ENCODE measurements at places on chromosomes 1 and 21.

GRCh38 chr1:200636681-200637080 is 16.1 kb upstream of the KIF14 start:
- DNase-seq = no peak

DNA sequence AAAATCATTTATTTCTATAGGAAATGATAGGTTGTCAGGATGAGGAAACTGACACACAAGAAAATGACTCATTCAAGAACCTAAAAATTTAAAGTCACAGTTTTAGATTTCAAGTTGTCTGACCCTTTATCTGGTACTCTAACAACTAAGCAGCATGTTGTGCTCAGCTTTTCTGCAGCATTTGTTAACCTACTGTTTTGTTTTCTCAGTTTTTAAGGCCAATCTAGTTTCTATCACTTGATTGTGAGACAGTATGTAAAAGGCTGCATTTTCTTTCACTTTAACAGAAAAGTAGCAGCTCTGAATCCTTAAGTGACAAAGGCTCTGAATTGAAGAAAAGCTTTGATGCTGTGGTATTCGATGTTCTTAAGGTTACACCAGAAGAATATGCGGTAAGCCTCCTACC is 59.1 kb downstream of the RALGPS2 start:
- no peak for DNase-seq

GRCh38 chr1:115432061-115432460 is 94.0 kb upstream of the NGF start:
- no peak for DNase-seq

DNA sequence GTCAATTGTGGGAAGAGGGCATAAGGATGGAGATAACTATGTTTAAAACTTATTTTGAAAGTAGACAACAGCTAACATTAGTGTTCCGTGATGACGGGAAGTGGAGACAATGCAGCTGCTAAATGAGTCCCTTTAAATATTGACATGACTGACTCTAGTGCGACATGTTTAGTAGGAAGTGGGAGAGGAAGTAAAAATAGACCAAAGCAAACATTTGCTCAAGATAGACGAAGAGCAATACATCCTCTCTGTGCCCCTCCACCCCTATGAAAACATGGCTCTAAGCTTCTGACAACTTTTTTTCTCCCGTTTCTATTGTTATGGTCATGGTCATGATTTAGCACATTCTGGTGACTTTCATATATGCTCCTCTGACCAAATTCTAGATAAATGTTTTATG is 60.0 kb upstream of the HMCN1 start:
- DNase-seq = no peak

GRCh38 chr1:3430406-3430805 is 24.1 kb upstream of the ARHGEF16 start:
- no peak for DNase-seq

- DNase-seq = peak; percentile 49
Observed at GRCh38 chr1:204831186-204831585, 39.5 kb upstream of the NFASC start.

DNA sequence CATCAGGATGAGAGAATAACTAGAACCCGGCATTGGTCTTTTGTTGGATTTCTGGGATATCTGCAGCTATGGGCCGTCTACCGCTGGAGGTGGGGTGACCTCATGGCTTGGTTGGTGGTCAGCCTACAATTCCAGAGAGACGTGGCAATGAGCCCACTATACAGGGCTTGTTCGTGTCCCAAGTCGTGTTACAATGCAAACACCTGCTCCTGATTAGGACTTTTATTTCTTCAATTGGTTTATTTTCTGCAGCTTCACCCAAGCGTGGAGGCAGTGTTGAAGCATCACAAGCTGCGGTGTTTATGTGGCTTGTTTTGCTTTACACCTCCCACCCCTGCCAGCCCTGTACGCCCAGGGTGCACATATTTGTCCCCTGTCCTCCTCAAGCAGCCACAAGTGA is 211.7 kb upstream of the TMEM51 start:
- DNase-seq = no peak

GRCh38 chr21:45439161-45439872 is 34.4 kb downstream of the COL18A1 start:
- peak; percentile 37 for DNase-seq

DNA sequence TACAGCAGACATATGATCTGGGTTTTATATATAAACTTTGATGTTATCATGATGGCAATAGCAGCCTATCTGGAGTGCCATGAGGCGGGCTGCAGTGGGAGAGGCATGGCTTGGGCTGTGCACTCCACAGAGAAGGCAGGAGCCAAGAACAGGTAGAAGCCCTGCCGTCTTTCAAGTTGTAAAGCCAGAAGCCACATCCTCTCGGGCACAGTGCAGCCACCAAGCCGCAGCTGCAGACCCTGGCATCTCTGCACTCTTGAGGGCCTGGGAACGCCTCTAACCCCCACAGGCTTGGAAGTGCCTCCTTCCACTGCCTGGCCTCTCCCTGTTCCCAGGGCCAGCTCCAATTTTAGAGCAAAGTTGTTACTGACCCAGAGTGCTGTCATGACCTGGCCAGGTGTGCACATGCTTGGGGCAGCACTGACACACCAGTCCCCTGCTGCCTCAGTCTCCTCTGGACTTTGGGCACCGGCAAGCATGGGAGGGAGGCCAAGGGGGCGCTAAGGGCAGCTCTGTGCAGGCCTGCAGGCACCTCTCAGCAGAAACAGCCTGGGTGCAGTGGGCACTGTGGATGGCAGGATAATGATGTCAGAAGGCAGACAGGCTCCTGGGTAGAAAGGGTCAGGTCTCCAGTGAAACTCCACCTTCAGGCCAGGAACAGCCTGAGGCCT is 1619.8 kb upstream of the PRMT6 start:
- DNase-seq = no peak

DNA sequence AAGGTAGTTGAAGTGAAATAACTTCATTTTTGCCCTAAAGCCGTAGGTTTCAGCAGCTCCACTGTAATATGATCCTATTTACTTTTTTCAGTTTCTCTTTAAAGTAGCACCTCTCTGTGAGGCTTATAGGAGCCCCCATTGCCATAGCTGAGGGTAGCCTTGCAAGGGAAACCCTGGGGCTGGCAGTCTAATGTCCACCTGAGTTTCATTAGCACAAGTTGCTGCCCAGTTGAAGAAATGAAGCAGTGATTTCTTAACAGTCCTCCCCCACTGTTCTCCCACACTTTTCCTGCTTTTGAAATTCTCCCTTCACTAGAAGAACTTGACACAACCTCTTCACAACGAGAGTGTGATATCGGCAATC is 1.5 kb downstream of the HMCN1 start:
- DNase-seq = no peak

- no peak for DNase-seq
Observed at GRCh38 chr1:159469921-159470533, 30.5 kb downstream of the OR10J1 start.

- no peak for DNase-seq
Observed at GRCh38 chr1:52334906-52335528, 31.0 kb downstream of the CC2D1B start.

DNA sequence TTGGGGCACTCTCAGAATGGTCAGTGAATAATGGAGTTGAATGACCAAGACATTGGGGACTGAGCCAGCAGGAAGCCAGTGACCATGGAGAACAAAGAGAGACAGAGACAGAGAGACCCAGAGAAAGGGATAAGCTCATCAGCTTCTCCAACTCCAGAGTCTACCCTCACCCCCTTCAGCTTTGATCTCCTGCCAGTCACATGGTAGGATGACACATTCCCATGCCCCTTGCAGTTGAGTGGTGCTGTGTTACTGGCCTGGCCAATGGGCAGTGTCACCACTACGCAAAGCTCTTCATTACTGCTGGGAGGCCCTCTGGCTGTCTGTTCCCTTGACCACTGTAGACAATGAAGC is 643.5 kb downstream of the AJAP1 start:
- DNase-seq = no peak

DNA sequence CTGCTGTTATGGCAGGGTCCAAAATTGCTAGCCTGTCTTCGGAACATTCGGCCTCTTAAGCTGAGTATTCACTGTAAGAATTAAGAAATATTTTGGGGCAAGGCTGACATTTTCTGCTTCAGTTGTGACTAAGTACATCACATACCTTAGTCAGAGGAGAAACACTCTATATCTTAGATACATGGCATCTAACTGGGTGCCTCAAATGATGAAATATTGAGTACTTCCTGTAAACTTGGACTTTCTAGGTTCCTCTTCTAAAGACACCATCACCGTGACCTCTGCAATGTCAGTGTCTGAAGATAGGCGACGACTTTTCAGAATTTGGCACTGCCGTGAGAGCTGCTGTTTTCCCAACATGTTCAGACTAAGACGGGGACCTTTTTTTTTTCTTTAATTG is 65.6 kb downstream of the PCBP3 start:
- no peak for DNase-seq

GRCh38 chr21:42276526-42277154 is 38.6 kb downstream of the TFF3 start:
- no peak for DNase-seq

- peak; percentile 52 for DNase-seq
Observed at GRCh38 chr1:12629985-12630760, 12.2 kb upstream of the DHRS3 start.

DNA sequence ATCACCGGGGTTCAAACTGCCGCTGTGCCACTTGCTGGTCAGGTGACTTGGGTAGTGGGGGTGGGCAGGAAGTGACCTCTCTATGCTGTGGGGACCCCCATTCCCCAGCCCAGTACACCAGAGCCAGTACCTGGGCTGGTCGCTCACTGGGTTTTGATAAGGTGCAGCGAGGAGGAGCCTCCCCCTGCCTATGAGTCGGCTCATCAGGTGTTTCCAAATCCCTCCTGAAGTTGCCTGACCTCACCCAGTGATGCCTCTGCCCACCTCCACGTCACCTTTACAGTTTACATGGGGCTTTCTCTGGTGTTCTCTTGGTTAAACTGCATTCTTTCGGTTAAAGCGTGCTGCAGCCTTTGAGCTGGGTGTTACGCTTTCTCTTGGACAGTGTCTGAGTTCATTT is 58.2 kb downstream of the ARHGEF10L start:
- DNase-seq = peak; percentile 68

DNA sequence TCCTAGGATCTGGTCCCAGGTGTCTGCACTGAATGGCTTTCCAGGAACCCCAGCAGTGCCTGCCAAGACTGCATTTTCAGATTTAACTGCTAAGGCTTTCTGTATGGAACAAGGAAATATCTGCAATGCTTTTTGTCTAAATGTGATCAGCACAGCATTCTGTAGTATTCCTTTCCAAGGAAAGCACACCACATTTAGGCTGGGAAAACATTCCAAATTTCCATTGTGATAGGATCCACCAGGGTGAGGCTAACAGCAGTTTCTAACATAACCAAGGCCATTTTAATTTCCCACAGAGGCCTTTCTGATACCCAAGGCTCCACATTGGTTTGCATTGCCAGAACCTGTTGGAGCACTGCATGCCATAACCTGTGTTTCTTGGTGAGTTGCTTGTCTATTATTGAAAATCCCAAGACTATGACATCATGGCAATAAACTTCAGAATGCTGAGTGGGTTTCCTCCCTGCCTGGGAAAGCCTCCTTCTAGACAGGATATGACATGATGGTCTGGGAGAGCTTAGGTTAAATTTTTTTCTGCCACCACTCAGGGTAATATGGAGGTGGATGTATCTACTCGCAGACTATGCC is 23.3 kb upstream of the PTGFRN start:
- DNase-seq = no peak

GRCh38 chr1:152768847-152769533 is 6.0 kb upstream of the LCE1F start:
- DNase-seq = no peak

DNA sequence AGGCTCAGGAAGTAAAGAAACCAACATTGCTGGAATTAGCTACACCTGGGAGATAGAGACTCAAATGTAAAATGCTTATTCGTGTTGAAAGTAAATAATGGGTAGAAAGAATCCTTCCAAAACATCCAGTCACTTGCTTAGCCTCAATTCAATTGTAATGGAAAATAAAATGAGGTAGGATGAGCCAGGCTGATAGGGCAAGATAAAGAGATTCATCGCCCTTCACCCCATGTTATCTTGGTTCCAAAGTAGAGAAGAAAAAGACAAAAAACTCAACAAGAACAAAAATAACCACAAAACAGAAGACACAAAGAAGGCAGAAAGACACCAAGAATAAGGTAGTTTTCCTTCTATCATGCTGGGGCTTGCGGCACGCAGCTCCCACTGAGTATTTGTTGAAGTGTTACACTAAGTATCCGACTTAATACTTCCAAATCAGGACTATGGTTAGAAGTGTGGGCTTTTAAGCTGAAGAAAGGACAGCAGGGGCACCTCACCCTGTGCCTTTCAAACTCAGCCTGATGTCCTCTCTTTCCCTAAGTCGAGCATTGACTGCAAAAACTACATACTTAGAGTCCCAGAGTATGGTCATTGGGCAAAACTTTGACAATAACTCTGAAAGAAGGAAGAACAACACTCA is 202.1 kb downstream of the VAV3 start:
- DNase-seq = no peak

- no peak for DNase-seq
Observed at GRCh38 chr1:53026254-53026653, 35.8 kb upstream of the PODN start.

GRCh38 chr21:15252431-15252830 is 187.6 kb upstream of the NRIP1 start:
- no peak for DNase-seq
